Mesenteric fat pad (tissue), 1 donor: ENCODE measurements at places on chromosomes 4 and X. TPM values are rescaled to one million over a fixed set of nuclear protein-coding genes. Genes with fewer than 3 reads are reported as not detected.
A peak's percentile ranks its signal among the peaks of the same experiment; 100 is the strongest.

Gene GAGE2A
- not detected for total RNA-seq

Gene SLC25A5
- total RNA-seq, result 215 TPM

Gene HEPH
- 3.9 TPM for total RNA-seq

Gene FAM47A
- not detected for total RNA-seq

Gene SLC4A4
- 5.5 TPM for total RNA-seq

Gene TMPRSS11B
- total RNA-seq, result not detected

Gene HERC3
- 21.2 TPM for total RNA-seq

Gene SLC30A9
- total RNA-seq, result 31.5 TPM

Gene TSPYL2
- 33.8 TPM for total RNA-seq

DNA sequence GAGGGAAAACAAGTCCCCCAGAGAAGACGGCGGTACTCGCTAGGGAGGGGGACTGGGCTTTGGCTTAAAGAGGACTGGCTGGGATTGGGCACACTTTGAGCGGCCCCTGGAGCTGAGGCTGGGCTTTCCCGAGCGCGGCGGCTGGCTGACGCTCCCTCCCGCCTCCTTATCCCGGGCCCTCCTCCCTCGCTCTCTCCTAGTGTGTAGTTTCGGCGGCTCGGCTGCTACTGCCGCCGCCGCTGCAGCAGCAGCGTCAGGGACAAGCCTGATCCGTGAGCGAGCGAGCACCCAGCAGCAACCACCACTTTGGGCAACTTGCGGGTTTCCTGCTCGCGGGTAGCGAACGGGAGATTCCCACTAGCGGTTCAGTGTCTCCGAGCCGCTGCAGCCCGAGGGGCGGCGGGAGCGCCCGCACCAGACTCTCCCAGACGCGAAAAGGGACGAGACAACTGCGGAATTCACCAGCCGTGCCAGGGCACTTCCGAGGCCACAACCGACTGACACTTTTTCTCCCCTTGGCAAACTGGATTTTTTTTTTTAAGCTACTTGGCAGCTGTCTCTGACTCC lies 632 bp upstream of the PCDH7 start:
- no peak for DNase-seq

GRCh38 chr4:177937041-177937440 lies 494.8 kb upstream of the AGA start:
- DNase-seq, result no peak

GRCh38 chrX:19747652-19748610 lies 139.5 kb downstream of the SH3KBP1 start:
- DNase-seq, result no peak

DNA sequence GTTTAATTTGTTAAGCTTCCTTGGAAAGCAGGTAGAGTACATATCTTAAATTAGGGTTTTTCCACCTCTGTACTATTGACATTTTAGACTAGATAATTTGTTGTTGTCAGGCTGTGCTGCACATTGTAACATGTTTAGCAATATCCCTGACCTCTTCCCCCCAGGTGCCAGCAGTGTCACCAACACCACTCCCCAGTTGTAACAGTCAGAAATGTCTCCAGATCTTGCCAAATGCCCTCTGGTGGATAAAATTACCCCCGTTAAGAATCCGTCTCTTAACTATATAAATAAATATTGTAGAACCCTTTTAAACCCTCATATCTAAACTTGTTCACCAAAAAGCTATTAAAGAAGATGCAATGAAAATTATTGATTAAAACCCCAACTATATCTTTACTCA lies 161.5 kb downstream of the ARHGAP6 start:
- no peak for DNase-seq

- DNase-seq, result no peak
Measured at GRCh38 chr4:73777612-73778011, 37.2 kb downstream of the CXCL8 start.

GRCh38 chr4:5707778-5708448 lies 446 bp downstream of the EVC2 start:
- DNase-seq, result peak; percentile 83

- no peak for DNase-seq
Measured at GRCh38 chr4:189022440-189023035, 883.3 kb downstream of the TRIML1 start.

GRCh38 chrX:13888284-13888683 lies 71.4 kb upstream of the GPM6B start:
- DNase-seq, result no peak

DNA sequence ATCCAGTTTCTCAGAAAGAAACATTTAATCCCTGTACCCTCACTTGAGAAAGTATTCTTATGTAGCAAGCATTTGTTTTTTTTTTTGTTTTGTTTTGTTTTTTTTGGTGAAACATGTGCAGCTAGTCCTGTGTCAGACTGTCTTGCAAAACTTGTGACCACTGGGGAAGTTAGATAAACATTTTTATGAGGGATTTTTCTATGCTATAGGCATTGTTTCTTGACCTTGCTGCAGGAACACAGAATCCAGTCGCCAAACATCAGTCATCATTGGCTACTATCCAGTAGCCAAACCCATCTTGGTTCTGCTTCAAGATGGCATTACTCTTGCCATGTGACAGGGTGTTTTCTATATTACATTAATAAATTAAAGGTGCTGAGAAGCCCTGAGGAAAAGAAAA lies 7.7 kb upstream of the MAPK10 start:
- no peak for DNase-seq

- no peak for DNase-seq
Measured at GRCh38 chrX:40521868-40522450, 58.8 kb upstream of the ATP6AP2 start.

DNA sequence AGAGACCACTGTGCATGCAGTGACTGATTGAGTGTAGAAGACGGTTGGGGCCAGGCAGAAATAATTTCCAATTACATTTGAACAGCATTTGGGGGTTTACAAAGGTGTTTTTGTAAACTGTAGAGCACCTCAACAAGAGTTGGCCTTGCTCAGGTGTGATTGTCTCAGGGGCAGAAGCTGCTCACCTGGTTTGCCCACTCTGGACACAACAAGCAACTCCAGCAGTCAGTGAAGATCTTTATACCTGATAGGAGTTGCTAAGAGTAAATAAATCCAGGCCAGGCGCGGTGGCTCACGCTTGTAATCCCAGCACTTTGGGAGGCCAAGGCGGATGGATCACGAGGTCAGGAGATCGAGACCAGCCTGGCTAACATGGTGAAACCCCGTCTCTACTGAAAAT lies 221.3 kb downstream of the RAB28 start:
- DNase-seq, result no peak

DNA sequence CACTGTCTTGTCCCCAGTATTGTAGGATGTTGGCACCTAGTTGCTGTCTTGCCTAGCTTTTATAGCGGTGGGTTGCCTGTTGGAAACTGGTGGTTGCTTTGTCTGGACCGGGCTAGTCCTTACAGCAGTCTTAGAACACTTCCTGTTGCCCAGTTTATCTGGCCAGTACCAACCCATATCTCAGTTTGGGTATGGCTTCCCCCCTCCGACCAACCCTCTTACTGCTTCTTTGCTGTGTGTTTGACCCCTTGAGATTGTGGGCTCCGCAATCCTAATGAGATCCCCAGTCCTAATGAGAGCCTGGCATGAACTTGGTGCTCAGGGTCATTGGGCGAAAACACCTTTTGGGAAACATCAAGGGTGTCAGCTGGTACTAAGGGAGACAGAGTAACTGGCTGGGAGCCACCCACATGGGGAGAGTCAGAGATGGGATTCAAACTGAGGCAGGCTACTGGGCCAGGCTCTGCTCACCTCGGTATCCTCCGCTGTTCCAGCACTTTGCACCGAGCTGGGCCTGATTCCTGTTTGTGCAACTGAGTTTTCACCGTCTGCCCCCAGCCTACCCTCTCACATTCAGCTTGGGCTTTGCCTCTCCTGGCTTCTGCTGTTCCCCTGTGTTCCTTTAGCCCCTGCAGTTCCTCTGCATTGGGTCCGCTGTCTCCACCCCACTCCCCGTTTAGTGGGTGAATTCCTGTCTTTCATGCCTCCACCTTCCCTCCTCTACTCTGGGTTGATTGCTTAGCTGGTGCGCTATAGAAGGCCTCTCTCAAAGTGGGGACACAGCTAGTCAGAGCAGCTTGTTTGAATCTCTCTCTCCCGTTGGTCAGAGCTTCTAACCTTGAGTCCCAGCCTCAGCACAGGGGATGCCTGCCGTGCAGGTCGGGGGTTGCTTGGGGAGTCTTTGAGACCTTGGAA lies 1.6 kb downstream of the TBC1D14 start:
- no peak for DNase-seq

DNA sequence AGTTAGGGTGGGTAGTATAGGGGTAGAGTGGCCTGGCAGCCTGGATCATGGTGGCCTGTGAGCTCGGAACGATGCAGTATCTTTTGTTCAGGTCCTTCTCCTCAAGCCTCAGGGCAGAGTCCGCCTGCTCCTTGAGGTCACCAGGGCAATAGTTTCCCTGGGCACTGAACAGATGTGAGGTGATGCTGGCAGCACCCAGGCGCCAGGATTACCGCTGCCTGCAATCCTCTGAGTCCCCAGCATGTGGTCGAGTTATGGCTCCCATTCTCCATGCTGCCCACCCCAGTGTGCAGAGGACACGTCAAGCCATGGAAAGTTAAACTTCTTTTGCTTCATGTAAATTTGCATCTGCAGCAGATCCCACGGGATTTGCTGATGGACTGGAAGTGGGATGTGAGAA lies 38.7 kb downstream of the NEIL3 start:
- DNase-seq, result no peak

- no peak for DNase-seq
Measured at GRCh38 chrX:115367951-115368350, 78.4 kb downstream of the LUZP4 start.

DNA sequence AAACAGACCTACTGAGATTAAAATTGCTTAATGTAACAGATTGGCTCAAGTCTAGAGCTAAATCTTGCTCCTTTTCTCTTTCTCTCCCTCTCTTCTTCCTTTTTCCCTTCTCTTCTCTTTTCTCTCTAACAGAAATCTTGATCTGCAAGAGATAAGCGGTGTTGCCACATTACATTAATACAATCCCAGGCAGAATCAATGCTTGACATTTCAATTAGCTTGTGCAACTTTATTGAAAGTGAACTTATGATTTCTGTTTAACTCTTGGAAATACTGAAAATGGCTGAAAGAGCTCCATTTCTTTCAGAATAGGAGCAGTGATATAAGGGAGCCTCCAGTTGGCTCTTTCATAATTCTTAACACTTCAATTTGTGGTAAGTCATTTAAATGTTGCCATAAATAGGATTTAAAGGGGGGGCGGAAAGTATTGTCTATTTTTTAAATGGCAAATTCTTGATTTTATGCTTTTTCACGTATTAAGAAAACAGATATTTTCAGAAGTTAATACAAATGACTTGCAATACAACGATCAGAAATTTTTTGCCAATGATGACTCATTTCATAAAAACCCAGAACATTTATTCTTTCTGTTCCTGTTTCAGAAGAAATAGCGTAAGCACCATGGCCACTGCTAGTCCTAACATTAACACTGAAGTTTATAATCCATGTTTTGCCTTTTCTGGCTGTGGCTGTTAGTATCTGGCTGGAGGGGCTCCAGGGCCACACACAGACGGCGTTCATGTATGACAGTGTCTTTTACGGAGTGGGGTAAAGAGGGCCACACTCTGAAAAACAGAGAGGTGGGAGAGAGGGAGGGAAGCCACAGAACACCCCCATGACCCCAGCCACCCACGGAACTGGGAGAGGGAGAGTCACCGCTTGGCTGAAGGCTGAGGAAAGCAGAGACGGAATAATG lies 115.7 kb upstream of the FAT1 start:
- no peak for DNase-seq

GRCh38 chr4:5527211-5527610 lies 181.1 kb downstream of the EVC2 start:
- no peak for DNase-seq

DNA sequence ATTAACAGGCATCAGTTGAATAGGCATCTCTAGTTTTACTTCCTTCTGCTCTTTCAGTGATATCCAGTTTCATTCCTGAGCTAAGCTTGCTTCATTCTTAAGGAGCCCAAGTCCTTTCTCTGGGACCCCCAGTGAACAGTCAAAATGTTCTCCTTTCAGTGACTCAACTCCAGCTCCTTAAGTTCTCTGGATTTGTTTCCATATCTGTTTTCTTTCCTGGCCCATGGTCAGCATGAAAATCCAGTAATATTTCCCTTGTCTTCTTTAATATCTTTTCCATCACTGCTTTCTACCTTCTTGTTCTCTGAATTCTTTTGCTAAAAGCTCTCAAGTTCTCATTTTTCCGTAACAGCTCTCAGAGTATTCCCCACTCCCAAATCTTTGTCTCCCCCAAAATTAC lies 25.5 kb downstream of the ADGRL3 start:
- DNase-seq, result no peak

DNA sequence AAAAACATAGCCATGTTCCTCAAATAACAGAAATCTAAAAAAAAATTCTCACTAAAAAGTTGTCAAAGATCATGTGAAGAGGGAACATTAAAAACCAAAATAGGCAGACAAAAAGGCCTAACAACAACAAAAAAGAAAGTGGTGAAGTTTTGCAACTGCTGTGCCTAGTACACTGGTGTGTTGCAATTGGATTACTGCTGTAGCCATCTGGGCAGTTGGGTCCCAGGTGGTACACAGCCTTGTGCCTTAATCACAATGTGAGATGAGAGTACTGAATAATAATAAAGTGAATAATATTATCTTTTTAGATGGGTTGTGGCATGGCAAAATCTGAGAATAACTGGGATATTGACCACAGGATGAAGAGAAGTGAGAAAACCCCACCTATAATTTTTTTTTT lies 12.0 kb downstream of the C4orf54 start:
- no peak for DNase-seq

- DNase-seq, result no peak
Measured at GRCh38 chrX:23554304-23554703, 113.0 kb upstream of the PRDX4 start.

DNA sequence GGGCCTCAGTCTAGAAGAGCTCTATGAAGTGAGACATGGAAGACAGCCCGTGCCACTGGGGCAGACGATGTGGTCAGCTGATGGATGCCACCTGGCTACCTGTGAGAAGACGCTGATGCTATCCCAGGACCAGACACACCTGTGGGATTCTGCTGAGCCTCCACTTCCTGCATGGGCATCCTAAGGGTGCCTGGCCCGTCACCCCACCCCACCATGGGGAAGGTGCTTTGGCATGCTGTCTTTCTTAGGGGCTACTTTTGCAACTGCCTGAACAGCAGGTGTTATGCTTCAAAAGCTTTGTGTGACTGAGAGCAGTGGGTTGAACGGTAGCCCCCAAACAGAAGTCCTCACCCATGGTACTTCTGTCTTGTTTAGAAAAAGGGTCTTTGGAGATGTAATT lies 65.0 kb upstream of the STS start:
- DNase-seq, result no peak

GRCh38 chrX:13167481-13168231 lies 123.2 kb upstream of the FAM9C start:
- no peak for DNase-seq

DNA sequence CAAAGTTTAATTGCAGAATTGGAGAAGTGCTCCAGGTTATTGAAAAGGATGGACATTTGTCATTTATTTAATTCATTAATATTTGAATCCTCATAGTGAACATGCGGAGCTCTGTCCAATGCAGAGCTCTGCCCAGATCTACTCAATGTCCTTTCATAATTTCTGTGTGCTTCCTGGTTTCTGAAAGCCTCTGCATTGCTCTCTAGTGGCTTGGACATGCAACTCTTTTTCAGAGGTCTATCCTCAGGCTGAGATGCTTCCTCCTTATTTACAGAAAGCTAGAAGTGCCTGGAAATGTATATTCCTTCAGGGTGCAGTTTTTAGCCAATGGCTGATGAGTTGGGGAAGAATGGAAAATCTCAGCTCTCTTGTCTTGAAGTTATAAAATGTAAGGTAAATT lies 786.1 kb upstream of the AADAT start:
- DNase-seq, result no peak

- peak; percentile 81 for DNase-seq
Measured at GRCh38 chr4:2046031-2046961, 12.8 kb upstream of the NAT8L start.

GRCh38 chr4:90025248-90025647 lies 101.9 kb upstream of the CCSER1 start:
- no peak for DNase-seq

GRCh38 chr4:125352521-125352920 lies 37.8 kb downstream of the FAT4 start:
- DNase-seq, result no peak
